ENCODE measurements at places on chromosomes 3 and 15.
A peak's percentile ranks its signal among the peaks of the same experiment; 100 is the strongest.

- DNase-seq: no peak
These were observed 99.5 kb downstream of the DNAJB8 start for GRCh38 chr3:128367221-128367620.

GRCh38 chr3:87503900-87504498, 227.6 kb upstream of the POU1F1 start:
- DNase-seq: no peak

GRCh38 chr3:189188466-189188865, 16.7 kb downstream of the TPRG1 start:
- DNase-seq: no peak

DNA sequence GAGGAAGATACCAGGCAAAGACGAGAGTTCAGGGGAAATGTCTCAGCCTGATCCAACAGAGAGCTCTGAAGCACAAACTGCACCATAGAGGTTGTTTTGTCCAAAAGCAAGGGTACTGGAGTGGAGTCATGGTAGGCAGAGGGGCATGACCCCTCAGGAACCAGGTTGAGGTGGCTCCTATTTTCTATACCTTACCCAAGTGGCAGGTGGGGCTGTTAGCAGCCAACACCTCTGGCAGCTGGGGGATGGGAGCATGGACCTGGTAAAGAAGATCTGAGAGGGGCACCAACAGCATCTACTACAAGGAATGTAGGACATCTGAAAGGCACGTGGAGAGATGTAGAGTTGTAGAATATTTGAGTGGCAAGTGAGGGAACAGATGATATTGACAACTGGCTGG, 85.2 kb downstream of the GAP43 start:
- no peak for DNase-seq

- DNase-seq: peak; percentile 40
These were observed 35.0 kb upstream of the ABHD17C start for GRCh38 chr15:80660119-80660518.

- no peak for DNase-seq
These were observed 4.0 kb downstream of the TEX9 start for GRCh38 chr15:56369234-56369633.

DNA sequence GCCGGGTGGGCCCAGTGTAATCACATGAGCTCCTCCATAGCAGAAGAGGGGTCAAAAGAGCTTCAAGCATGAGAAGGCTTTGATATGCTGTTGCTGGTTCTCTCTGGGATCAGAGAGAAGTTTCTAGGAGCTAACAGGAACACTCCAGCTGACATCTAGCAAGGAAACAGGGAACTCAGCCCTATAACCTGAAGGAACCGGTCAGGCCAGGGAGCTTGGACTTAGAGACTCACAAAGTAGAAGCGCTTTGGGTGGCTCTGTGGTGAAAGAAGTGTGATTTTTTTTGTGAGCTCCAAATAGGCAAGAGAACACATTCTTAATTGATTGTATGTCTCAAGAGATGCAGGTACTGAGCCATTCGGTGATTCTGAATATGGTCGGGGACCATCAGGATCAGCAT, 26.2 kb upstream of the EPHB1 start:
- no peak for DNase-seq

- no peak for DNase-seq
These were observed 296.0 kb upstream of the MDFIC2 start for GRCh38 chr3:70608434-70608833.

DNA sequence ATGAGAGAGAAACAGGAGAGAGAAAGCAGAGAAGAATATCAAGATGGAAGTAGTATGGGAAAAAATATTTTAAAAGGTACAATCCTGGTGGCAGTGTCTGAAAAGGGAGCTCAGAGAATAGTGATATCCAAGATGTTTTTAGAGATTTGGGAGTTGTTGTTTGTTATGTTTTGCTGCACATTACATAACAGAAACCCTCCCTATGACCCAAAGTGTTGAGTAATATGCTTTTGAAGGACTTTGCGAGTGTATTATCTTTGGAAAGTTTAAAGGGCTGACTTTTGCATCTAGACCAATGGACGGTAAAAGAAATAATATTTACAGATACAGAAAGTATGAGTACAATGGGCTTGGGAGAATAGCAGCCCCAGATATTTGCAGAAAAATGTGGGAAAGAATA, 759.7 kb downstream of the NTRK3 start:
- no peak for DNase-seq

- no peak for DNase-seq
These were observed 23.1 kb downstream of the MAPKBP1 start for GRCh38 chr15:41797201-41797944.

DNA sequence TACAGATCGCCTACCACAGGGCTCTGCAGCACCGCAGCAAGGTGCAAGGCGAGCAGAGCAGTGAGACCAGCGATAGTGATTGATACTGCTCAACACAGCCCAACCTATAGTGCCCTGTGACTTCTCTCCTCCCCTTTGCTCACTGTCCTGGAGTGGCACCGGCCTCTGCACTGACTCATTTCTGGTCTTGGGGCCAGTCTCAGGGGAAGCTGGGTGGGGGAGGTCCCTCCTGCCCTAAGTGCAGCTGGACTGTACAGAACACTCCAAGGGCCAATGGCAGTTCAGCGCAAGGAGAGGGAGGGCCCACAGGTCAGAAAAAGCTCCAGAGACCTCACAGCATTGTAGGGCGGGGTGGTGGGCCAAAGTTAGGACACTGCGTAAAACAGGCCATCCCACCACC, 2.5 kb upstream of the OGG1 start:
- no peak for DNase-seq

- no peak for DNase-seq
These were observed 25.4 kb downstream of the SYNM start for GRCh38 chr15:99130314-99130713.

- no peak for DNase-seq
These were observed 161.6 kb upstream of the FRMD4B start for GRCh38 chr3:69547461-69547880.

DNA sequence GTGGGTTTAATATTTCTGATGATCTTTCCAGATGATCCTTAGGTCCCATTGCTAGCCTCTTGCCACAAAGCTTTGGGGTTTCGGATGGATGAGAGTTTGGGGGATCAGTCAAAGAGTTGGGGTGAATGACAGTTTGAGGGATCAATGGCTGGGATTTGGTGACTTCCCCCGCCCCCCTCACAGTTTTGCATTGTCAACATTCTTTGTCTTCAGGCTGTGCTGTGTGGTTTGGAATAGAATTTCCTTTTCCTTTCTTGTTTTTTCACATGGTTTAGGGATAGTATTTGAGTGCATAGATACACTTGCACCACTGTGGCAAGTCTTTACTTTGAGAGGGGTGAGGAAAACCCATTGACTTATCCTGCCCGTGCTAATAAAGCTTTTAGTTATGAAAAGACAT, 14.3 kb downstream of the MEF2A start:
- no peak for DNase-seq

- peak; percentile 33 for DNase-seq
These were observed 71.1 kb downstream of the MRPL46 start for GRCh38 chr15:88395872-88396781.

GRCh38 chr15:35810007-35810406, 264.0 kb upstream of the DPH6 start:
- DNase-seq: no peak

- no peak for DNase-seq
These were observed 352.1 kb downstream of the CHST2 start for GRCh38 chr3:143471705-143472104.

DNA sequence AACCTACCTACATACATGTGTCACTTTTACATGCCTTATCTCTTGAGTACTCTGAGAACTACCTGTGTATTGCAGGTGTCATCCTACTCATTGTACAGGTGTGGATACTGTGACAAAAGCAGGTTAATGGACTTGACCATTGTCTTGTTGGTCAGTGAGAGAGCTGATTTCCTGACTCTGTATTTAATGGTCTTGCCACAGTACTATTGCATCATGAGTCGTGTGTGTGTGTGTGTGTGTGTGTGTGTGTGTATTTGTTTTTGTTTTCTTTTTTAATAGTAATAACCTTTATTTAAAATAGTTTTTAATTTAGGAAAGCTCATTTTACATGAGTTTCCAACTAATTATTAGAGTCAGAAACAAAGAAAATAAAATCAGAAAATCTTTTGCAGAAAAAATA, 7.7 kb downstream of the SELENOT start:
- no peak for DNase-seq

DNA sequence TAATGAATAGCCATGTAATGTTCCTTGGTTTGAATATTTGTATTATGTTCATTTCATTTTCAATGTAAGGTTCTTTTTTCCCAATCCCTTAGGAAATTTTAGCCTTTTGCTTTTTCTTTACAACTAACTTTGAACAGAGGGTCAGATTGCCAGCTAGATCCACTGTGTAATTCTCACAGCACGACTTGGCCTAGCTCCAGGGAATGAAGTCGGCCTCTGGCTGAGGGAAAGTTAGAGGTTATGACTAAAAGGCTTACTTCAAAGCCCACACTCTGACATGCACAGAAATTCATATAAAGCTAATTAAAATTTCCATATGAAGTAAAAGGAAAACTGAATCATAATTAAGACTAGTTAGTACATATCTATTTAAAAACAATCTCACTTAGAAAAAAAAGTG, 38.7 kb downstream of the ROBO1 start:
- no peak for DNase-seq

GRCh38 chr3:106119614-106120082, 250.8 kb upstream of the CBLB start:
- no peak for DNase-seq
